ENCODE measurements at places on chromosomes 7 and 10. TPM values are rescaled to one million over a fixed set of nuclear protein-coding genes. Genes with fewer than 3 reads are reported as not detected.

GRCh38 chr10:84329196-84329611 is 815 bp downstream of the CCSER2 start:
- DNase-seq: no peak

DNA sequence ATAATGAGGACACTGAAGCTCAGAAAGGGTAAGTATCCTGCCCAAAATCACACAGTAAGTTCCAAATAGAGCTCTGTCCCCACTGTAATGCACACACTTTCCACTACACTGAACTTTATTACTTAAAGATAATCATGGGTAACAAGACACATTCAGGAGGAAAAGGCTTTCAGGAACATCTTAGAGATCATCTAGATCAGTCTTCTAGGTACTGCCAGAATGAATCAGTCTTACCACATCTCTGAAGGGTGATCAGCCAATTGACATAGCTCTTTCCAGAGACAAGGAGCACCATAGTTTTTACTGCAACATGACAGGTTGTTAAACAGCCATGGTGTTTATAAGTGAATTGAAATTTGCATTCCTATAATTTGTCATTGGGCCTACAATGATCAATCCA is 5.4 kb upstream of the HERPUD2 start:
- DNase-seq: no peak

DNA sequence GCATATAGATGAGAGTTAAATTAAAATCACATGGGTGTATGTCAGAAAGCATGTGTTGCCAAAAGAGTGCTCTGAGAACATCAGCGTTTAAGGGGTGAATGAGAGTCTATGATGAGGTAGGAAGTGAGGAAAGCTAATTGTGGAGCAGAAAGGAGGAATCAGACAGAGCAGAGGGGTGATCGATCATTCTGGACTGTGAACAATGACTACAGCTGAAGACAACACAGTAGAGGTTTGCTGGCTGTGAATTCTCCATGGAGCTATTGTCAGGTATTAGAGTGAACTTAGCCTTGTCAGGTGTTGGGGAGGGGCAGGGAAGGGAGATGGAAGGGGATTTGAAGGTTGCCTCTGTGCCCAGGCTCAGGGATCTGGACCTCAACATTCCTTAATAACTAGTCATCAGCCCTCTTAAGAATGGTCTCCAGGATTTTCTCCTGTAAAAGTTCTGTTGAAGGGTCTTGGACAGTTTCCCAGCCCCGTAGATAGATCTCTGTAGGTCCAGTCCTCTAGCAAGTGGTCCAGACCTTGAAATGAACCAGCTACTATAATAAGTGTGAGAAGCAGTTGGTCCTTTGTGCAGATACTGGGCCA is 57.1 kb downstream of the KIF5B start:
- DNase-seq: no peak

DNA sequence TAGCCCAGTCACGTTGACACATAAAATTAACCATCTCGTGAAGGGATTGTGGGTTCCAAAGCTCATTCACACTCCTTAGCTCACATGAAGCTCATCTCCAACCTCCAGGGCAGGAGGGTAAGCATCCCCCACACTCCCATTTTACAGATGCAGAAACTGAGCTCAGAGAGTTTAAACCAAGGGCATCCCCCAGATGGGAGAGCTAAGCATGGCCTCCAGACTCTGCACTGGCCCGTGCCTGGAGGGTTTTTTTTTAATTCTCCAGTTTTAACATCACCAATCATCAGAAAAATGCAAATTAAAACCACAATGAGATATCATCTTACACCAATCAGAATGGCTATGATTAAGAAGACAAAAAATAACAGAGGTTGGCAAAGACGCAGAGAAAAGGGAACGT is 53.3 kb upstream of the TCF7L2 start:
- DNase-seq: no peak

- DNase-seq: no peak
Observed at GRCh38 chr10:91955114-91955513, 31.5 kb downstream of the BTAF1 start.

- no peak for DNase-seq
Observed at GRCh38 chr7:135392701-135393100, 117.2 kb downstream of the CNOT4 start.

DNA sequence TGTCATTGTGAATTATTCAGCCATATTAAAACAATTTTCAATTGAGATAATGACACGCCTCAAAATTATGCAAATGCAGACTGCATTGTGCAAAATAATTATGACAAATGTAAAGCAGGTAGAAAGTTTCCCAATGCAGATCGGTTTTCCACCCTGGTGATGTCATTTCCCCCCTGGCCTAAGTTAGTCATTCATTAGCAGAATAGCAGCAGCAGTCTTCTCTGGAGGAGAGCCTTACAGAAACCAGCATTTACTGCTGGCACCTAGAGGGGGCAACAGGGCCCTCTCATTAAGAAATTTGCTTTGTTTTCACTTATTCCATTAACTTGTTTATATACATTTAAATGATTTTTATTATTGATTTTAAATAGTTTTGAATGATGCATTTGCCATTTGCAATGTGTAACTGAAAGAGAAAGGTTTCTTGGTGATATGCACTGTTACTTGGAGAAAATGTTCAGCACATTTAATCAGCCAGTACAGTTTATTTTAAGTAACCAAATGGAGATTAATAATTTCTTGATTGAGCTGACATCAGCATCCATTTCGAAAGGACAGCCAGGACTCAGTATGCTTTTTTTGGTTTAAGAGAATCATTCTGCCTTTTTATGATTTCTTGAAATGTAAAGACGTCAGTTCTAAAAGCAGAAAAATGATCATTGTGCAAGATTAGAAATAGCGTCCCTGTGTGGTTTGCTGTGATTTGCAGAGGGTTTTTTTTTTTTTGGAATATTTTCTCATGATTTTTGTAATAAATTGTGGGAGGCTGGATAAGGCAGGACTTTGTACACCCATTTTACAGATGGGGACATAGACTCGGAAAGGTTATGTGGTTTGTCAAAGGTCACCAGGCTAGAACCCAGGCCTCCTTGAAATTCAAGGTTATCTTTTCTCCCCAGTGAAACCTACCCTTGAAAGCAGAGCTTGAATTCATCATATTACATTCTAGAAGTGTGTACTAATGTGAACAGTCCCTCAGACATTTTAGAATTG is 3.5 kb downstream of the ARID5B start:
- peak; percentile 37 for DNase-seq

DNA sequence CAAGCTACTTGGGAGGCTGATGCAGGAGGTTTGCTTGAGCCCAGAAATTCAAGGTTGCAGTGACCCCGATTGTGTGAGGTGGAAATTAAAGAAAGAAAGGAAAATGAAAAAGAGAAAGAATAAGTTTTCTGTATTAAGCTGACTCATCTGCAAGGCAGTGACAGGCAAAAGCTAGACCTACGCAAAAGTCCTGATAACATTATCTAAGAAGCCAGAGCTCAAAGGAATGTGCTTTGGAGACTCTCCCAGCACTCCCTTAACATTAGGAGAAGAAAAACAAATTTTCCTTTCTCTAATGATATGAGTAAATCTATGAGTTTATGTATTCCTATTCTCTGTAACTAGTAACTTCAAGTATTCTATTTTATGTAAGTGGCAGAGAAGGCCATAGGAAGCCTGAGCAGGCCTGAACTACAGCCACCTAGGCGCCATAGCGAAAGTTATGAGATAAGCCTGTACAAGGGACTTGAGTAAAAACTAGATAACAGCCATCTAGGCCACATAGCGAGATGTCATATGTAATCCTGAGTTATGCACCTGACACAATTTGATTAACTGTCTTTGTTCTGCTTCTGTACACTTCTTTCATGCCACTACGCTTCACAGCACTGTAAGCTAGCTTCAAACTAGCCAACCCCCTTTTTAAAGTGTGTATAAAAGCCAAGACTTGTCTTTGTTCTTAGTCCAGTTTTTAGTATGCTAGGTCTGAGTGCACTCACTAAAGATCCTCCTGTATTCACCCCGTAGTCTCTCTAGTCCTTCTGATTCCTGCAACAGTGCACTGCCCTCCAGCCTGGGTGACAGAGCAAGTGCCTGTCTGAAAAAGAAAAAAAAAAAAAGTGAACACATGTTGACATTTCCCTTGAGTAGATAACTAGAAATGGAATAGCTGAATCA is 9.4 kb upstream of the ZWINT start:
- DNase-seq: no peak

- no peak for DNase-seq
Observed at GRCh38 chr10:14658331-14659127, 116.2 kb downstream of the FAM107B start.

DNA sequence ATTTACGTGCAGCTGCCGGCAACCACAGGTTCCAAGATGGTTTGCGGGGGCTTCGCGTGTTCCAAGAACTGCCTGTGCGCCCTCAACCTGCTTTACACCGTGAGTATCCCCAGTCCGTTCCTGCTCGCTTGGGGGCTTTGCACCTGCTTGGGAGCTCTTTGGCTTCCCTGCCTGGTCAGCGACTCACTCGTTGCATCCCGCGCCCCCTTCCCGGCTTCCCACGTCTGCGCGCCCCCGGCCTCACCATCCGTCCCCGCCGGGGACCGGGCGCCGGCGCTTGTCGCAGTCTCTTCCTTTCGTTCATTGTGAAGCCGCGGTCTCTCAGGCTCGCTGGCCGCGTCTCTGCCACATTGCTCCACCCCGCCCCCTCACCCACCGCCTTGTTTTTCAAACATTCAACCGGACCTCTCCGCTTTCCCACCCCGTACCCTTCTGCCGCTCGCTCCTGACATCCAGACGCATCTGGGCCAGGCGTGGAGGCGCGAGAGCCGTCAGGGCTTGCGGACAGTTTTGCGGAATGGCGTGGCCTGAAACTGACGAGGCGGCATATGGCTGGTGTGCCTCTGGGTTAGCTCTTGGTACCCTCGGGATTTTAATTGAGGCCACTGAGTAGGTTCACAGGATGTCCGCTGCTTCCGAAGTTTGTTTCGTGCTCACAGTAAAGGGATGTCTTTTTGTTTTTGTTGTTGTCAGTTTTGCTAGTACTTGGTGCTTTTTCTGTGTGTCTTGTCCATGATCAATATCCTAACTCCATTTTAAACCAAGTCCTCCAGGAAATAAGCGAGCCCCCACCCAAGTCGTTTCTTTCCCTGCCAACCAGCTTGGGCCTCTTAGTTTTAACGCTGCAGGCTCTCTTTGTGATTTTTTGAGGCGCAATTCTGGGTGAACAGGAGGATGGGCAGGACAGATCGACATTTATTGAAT is 639 bp downstream of the TSPAN13 start:
- peak; percentile 56 for DNase-seq

DNA sequence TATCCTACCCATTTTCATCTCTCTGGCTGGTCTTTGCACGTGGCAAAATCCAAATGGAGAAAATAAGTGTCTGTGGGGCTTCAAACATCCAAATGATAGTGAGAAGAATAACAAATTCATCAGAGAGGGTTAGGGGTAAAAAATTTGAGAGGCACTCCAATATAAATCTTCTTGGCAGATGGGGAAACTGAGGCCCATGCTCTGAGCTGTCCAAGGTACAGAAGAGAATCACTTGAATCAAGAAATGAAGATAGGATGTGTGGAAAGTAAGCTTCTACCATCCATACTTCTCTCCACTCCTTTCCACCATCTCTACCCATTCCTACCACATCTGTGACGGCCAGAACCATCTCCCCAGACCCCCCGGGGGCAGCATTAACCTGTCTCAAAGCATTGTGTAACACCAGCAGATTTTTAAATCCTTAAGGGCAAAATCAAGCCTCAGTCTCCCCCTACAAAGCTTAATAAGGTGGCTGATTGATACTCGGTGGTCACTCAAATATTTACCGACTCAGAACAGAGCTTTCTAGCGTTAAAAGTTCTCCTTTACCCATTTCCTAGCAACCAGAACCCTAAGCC is 818 bp downstream of the GOT1 start:
- no peak for DNase-seq

GRCh38 chr7:1114088-1114487 is 26.2 kb downstream of the GPER1 start:
- DNase-seq: no peak

- no peak for DNase-seq
Observed at GRCh38 chr7:142428094-142428493, 170.2 kb upstream of the PRSS58 start.

DNA sequence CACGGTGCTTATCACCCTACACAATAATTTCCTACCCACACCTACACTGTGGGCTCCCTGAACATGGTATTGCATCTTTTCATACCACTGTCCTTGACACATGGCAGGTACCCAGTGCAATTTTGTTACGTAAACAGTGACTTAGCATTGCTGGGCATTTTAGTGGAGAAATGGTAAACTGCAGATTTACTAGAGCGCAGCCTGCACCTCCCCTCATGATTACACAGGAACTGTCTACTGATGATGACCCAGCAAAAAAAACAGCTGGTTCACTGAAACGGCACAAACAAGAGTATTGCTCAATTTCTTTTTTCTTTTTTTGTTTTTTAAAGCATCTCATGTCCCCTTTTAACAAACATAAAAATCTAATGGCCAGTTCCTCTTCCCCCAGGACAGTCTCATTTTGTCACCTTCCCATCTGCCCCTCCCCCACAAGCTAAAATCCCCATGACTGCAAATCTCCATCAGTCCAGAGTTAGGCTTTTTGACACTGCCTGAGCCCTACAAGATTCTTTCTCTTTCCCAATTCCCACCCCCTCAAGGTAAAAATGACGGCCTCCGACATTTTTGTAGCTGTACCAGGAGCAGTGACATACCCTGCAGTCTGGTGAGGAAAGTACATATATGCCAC is 2.8 kb downstream of the ZNF746 start:
- no peak for DNase-seq

Gene RHOBTB1
- 17.8 TPM for polyA plus RNA-seq

Gene HOXA2
- polyA plus RNA-seq: 2.0 TPM

Gene STK31
- not detected for polyA plus RNA-seq
